GOT3 (cell line): ENCODE measurements at places on chromosomes 2 and 18.

DNA sequence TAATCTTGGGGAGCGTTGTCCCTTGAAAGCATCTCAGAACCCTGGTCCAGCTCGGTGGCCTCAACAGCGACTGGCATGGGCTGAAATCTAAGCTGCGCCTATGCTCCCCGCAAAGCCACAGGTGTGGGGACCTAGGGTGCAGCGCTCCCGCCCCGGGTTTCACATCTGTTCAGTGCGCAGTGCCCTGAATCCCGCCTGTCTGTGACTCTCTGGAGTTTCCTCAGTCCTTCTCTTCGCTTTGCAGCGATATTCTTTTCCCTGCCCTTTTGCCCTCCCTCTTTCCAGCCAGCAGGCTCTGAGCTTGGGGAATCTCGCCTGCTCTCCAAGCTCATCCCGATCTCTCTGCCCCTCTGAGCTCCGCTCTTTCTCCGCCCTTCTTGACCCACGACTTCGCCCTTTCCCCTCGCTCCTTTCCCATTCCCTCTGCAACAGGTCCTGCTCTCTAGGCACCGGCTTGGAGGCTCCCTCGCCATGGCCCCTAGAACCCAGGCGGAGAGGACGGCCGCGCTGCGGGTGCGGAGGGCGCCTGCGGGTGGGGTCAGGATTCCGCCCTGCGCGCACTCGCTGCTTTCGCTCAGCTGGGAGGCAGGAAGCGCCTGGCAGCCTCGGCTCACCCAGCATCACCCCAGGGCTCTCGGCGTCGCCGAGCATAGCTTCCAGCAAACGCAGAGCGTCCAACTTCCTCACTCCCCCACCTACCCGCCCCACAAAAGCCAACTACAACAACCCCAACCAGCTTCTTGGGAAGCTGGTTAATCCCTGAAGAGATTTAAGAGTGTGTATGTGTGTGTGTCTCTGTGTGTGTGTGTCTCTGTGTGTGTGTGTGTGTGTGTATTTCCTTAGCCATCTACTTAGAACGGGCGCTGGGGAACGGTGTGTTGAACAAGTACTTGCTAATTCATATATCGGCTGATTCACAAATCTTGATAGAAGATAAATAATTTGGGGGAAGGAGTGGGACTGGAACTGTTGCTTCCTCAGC lies 1.1 kb downstream of the GRP start:
- no peak for DNase-seq

DNA sequence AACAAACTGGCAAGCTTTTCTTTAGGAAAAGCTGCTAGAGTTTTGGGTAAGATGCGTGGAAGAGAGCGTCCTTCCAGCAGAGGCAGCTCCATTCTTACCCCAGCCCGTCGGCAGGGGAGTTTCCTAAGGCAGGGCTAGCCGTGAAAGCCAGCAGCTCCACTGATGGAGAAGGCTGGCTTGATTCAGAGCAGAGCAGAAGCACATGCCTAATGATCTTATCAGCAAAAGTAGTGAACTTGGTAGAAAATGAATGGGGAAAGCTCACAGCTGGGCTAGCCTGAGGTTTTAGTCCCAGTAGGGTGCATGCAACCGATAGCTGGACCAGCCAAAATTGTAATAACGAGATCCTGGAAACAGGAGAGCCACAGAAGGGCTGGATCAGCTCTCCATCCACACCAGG lies 20.8 kb downstream of the LAMA1 start:
- DNase-seq: no peak

DNA sequence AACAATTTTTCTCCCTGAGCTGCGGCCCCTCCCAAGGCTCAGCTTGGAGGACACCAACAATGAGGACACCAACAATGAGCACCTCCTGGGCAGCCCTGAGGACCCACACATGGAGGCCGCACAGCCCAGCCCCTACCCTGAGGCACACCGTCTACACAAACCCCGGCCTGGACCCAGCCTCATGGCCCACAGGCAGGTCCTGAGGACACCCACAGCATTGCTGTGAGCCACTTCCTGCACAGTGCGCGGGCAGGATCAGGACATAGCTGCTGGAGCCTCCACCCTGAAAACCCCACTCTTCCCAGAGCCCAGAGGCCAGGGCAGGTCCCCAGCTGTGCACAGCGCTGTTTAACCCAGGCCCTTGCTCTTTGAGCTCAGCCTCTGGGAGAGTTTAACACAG lies 194.3 kb downstream of the RTP5 start:
- DNase-seq: no peak

DNA sequence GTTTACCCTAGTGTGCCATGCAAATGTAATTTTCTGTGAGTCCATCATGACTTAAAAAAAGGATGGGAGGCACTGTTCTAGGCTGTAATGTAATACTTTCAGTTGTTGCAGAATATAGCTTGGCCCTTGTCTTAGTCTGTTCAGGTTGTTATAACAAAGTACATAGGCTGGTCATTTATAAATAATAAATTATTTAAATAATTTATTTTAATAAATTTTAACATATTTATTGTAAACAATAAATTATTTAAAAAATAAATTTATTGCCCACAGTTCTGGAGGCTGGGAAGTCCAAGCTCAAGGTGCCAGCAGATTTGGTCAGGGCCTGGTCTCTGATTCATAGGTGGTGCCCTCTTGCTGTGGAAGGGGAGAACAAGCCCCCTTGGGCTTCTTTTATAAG lies 35.2 kb downstream of the RAPGEF4 start:
- DNase-seq: no peak

DNA sequence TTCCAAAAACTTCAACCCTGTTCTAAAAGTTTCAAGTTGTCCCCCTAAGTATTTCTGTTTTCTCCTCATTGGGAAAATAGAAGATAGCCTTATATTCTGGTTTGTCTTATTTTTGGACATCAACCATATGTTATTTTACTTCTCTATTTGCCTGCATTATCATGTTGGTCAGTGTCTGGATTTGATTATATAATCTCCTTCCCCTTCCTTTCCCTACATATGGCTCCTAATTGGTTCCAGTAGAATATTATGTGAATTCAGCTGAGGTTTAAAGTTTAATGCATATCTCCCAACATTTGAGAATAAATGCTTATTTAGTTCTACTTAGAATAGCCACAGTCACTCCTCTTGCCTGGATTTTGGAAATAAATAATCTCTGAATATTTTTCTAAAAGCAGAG lies 66.9 kb downstream of the OXER1 start:
- no peak for DNase-seq

- DNase-seq: no peak
Observed at GRCh38 chr18:32301976-32302743, 112.3 kb downstream of the MEP1B start.

GRCh38 chr2:47301277-47301618 lies 101.7 kb upstream of the MSH2 start:
- DNase-seq: no peak

DNA sequence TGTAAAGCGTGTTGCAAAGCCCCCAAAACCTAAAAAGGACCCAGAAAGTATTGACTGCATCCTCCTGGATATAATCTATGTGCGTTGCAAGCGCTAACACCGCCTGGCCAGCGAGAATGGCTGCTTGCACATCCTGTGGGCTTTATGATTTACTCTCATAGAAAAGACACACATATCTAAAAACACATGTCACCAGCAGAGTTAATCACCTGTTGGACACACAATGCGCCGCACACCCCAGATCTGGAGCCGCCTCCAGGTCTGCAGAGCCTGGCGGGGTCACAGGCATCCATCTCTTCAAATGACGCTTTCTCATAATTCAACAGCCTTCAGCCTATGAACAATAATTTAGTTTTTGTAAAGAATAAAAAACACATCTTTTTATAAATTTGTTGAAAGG lies 186.5 kb downstream of the RTP5 start:
- no peak for DNase-seq

DNA sequence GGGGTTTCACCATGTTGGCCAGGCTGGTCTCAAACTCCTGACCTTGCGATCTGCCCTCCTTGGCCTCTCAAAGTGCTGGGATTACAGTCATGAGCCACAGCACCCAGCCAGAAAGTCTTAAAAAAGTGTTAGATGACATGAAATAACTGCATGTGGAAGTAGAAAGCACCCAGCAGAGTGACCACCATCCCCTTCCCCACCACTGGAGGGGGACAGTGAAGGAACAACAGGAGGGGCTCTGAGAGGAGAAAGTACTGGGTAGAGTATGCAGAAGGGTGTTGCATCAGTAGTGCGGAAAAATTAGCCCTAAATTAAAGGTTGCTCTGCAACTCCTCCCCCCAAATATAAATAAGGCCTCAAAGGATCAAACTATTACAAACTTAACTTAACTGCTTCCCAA lies 230.5 kb downstream of the ZNF521 start:
- DNase-seq: no peak

DNA sequence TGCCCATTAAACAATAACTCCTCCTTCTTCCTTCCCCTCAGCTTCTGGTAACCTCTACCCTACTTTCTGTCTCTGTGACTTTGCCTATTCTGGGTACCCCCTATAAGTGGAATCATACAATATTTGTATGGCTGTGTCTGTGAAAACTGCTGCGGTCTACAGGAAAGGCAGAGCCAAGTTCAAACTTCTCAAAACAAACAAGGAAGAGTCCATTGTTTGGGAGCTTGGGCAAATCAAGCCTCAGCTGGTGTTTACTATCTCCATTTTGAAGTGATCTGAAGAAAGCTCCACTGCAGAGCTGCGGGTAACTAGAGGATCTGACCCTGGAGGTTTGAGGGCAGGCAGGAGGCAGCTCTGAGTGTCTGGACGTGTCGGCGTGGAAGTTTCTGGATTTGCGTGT lies 48.6 kb upstream of the DAPL1 start:
- no peak for DNase-seq

GRCh38 chr2:31275976-31276375 lies 42.0 kb downstream of the EHD3 start:
- no peak for DNase-seq
